Endothelial cell of umbilical vein (primary cell): ENCODE measurements at places on chromosomes 7 and 10.

GRCh38 chr7:114422507-114423501 is 8.2 kb downstream of the FOXP2 start:
- no peak for DNase-seq

GRCh38 chr10:43209651-43210141 is 57.2 kb downstream of the RASGEF1A start:
- DNase-seq: no peak

GRCh38 chr10:130485958-130486895 is 350.0 kb downstream of the GLRX3 start:
- DNase-seq: no peak

DNA sequence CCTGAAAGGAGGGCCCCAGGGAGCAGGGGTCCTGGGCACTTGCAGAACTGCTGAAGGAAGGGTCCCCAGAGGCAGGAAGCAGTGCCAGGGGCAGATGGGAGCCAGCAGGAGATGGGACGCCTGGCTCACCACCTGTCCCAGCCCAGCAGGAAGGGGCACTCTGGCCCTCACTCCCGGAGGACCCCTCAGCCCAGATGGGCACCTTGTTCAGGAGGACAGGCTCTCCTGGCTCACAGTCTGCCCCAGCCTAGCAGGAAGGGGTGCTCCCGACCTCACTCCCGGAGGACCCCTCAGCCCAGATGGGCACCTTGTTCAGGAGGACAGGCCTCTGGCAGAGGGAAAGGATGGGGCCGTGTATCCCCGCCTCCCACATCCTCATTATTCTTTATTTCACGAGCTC is 331.4 kb upstream of the SHH start:
- DNase-seq: no peak

GRCh38 chr7:140525743-140526142 is 46.4 kb upstream of the MKRN1 start:
- no peak for DNase-seq

DNA sequence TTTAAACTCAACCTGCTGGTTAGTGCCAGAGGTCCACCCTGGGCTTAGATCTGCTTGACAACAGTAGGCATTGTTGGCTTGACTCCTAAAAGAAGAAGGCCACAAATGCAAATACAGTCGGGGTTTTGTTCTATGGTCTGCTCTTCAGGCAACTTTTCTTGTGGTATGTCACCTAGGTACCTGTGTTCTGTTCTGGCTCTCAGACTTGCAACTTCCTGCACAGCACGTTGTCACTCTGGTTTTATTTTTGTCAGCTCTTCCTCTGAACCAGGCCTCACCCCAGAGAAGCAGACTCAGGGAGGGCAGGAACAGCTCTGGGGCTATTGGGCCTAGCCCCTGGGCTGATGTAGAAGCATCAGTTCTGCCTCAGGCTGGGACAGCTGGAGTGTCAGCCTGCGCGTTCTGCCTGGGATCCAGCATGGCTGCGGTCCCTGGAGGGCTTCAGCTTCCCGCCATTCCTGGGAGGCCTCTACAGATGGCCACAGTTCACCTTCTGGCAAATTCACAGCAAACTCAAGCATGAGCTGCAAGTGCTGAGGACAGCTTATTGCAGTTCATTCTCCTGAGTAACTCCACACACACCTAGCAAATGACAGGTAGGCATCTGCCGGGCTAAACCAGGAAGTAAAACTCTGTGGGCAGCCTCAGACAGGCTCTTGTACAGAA is 11.0 kb upstream of the PDCD4 start:
- no peak for DNase-seq

GRCh38 chr10:79347894-79348639 is 798 bp downstream of the PPIF start:
- DNase-seq: peak; percentile 57

GRCh38 chr7:29637374-29637773 is 73.7 kb downstream of the PRR15 start:
- DNase-seq: no peak

GRCh38 chr7:135716677-135717238 is 11.2 kb downstream of the SLC13A4 start:
- DNase-seq: peak; percentile 81

- DNase-seq: no peak
These were observed 12.0 kb upstream of the AKR1B1 start for GRCh38 chr7:134470864-134471263.

GRCh38 chr10:127452568-127452967 is 96.5 kb upstream of the NPS start:
- no peak for DNase-seq

GRCh38 chr7:76409537-76409936 is at the start of gene SSC4D:
TSS of gene SSC4D (minus strand) at chr7:76409697. CDS start at chr7:76404439, 5,258 bp downstream.
- no peak for DNase-seq

- DNase-seq: no peak
These were observed 171.1 kb upstream of the PHF14 start for GRCh38 chr7:10802526-10802925.

DNA sequence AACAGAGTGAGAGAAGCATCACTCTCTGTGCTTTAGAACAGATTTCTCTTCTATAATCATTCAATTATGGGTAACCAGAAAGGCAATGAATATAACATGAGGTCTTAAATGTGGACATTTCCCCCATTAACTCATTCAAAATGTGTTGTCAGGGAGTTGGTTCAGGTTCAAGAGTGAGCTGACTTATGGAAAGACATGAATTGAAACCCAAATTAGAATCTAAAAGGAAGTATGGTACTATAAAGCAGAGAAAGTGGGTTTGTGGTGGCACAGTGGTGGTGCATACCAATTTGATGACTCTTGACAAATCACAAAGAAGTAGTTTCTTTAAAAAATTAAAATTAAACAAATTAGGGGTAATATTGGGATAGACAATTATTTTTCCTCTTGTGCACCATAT is 114.6 kb upstream of the MEOX2 start:
- DNase-seq: no peak

DNA sequence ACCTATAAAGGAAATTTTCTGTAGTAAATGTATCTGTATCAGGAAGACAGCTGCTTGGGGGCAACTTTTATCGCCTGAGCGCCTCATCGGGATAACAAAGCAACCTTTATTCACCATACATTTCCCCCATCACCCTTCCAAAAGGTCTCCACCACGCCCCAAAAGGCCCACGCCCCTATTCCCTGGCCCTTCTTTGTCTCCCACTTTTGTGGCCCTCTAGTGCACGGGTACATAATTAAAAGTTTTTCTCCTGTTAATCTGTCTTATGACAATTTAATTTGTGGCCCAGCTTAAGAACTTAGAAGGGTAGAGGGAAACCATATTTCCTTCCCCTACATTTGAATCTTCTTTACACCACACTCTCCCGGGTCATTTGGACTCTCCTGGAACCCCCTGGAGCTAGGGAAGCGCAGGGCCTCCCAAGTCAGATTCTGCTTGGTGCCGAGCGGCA is 625 bp downstream of the RP9 start:
- no peak for DNase-seq

DNA sequence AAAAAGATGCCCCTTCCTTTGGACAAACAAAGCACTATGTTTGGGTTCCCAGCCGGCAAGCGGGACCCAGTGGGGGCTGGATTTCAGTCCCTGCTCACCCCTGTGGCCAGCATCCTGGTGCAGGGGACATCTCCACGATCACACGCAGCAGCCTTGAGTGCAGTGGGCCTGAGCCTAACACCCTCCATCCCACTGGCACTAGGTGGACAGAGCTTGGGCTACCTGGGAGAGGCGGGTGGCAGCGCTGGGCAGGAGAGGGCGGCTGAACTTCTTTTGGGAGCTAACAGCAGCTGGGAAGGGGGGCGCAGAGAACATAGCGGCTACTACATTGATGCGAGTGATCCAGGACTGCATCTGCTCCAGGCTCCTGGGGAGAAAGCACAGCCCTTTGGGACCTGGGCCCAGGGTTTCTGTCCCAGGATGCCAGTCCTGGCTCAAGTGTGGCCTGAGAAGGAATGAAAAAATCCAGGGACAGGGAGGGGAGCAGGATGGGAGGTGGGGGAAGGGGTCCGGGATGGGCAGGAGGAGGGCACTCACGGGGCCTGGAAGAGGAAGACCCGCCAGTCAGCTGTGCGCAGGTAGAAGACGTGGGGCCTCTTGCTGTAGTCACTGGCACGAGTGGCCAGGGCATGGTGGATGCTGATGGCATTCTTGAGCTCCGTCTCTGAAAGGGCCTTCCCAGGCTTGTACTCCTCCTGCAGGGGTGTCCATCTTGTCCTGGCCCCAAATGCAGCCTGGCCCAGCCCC is 9.0 kb downstream of the NFKB2 start:
- DNase-seq: no peak

- DNase-seq: peak; percentile 84
These were observed 343.0 kb downstream of the CRPPA start for GRCh38 chr7:16078076-16078952.

DNA sequence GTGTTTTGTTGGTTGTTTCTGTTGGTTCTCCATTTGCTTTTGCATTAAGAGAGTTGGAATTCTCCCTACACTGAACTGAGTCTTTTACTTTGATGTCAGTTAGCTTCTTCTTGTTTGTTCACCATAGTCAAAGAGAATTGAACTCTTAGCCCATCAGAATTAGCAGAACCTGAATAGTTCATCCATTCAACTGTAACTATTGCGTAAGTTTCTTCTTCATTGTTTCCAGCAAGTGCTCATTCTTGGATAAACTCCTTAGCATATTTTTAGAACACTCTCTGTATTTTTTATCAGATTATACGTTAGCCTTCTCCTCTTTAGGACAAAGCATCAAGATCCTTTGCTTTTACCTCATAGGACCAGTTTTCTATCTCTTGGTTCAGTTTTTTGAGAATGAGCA is 128.4 kb upstream of the RAB11FIP2 start:
- no peak for DNase-seq

- DNase-seq: no peak
These were observed 139.8 kb downstream of the RPS24 start for GRCh38 chr10:78173360-78174015.
